ENCODE measurements at places on chromosomes 3 and 15.

DNA sequence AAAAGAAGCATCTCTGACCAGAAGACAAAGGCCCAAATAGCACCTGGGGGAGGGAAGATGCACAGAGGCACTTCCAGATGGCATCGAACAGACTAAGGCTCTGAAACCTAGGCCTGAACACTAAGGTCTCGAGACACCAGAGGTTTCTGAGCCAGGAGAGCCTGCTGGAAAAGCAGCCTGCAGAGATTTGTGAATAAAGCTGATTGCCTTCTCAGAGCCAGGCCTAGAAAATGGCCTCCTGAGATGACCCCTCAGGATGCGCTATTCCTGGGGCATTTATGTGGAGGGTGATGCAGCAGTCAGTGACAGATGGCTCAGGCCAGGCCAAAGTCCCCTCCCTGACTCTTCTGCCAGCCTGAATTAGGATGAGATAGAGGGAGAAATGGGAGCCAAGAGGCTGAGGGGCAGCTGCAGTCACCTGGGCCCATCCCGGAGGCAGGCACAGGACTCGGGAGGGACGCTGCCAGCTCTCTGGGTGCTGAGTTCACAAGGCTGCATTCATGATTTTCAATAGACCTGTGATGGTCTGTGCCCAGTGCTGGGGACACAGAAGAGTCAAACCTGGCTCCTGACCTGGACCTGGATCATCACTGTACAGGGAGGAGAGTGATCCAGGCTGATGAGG is 6.9 kb downstream of the PRSS50 start:
- DNase-seq, result no peak

DNA sequence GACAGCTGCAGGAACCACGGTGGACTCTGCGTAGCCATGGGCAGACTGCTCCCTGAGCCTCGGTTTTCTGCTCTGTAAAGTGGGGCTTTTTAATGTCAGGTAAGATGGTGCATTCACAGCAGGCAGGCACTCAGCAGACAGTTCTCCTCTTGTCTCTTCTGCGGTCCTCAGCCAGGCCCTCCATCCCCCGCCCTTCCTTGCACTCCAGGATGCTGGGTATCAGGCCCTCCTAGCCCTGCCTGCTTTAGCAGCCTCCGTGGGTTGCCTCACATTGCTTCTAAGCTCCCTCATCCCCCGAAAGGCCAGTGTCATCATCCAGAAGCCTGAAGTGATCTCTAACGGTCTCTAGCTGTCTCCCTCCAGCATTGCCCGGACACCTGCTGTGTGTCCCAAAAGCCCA is 115.7 kb downstream of the WNT7A start:
- DNase-seq, result no peak

- DNase-seq, result peak; percentile 3
Observed at GRCh38 chr15:99098991-99099390, 5.9 kb upstream of the SYNM start.

- no peak for DNase-seq
Observed at GRCh38 chr3:131283862-131284261, 97.7 kb upstream of the NUDT16 start.

DNA sequence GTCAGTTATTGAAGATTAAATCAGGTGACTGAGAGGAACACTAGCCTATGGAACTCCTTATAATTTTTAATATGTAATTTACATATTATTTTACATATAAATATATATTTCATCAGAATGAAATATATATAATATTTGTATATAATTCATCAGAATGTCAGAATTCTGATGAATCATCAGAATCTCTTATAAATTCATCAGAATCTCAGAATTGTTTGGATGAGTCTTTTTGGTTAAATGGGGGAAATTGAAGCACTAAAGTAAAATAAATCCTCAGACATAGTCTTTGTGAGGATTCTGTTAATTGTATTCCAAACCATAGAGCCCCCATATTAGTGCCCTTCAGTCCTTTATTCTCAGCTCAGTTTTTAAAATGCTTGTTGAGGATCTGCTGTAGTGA is 15.4 kb downstream of the TCF12 start:
- DNase-seq, result no peak

- DNase-seq, result no peak
Observed at GRCh38 chr3:119990888-119991287, 103.4 kb downstream of the GSK3B start.

Data from stimulated activated CD8-positive, alpha-beta memory T cell treated with anti-CD3 and anti-CD28 coated beads, Interleukin-4, amount 100 ng/mL, for 48 hours (primary cell).